ENCODE measurements at places on chromosomes 13 and 19.

DNA sequence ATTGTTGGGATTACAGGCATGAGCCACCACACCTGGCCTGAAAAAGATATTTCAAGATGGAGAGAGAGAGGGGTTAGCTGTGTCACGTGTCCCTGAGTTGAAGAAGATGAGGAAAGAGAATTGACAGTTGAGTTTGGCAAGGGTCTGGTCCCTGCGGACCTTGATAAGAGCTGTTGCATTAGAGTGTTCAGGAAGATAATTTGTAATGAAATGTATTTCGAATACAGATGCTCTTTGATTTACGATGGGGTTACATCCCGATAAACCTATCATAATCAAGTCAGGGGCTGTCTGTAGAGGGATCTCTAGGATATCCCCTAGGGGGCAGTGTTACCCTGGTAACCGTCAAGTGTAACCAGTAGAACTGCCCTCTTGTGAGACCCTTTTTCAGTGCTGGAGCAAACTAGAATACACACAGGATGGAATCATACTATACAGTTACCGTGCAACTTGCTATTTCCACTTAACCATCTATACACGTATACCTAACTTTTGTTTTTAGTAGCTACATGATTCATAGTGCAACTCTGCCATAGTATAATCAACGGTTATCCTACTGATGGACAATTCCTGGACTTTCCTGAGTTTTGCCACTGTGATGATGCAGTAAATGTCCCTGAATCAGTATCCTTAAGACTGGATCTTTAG, 1.5 kb upstream of the ELOF1 start:
- no peak for DNase-seq

DNA sequence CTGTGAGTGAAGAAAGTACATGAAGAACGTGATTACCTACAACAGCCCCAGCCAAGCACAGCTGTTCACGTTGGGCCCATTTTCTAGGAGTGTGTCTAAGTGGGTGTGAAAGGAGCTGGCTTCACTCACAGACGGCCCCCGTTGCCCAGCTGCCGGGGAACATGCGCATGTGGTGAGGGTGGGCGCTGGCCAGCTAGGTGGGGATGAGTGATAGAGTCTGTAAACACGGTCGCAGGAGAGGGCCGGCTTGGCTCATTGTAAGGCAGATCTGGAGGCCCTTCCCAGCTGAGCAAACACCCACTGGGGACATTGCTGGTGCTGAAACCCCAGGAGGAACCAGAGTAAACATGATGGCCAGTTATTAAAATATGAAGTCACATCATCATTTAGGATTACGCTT, 160.5 kb downstream of the TEX29 start:
- DNase-seq = no peak

GRCh38 chr19:33300009-33300893, 2.1 kb downstream of the CEBPA start:
- DNase-seq = no peak

DNA sequence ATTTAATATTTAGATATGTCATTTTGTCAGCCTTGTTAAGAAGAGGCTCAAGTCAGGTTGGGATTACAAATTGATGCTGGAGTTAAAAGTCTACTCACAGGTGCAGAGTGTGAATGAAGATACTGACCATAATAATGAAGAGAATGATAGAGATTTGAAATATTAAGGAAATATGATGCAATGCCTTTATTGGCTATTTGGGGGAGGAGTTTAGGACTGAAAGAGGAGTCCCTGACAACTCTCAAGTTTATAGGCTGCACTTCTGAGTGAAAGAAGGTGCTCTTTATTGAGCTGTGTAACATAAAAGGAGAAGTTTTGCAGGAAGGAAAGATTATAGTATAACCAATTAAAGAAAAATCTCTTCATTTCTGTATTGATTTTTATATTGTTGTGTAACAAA, 827.7 kb upstream of the PCDH9 start:
- no peak for DNase-seq

GRCh38 chr13:50843257-50844083, at the start of gene DLEU7:
Gene DLEU7 (minus strand): TSS chr13:50843692. CDS start chr13:50843646, 46 bp downstream.
- DNase-seq = no peak

DNA sequence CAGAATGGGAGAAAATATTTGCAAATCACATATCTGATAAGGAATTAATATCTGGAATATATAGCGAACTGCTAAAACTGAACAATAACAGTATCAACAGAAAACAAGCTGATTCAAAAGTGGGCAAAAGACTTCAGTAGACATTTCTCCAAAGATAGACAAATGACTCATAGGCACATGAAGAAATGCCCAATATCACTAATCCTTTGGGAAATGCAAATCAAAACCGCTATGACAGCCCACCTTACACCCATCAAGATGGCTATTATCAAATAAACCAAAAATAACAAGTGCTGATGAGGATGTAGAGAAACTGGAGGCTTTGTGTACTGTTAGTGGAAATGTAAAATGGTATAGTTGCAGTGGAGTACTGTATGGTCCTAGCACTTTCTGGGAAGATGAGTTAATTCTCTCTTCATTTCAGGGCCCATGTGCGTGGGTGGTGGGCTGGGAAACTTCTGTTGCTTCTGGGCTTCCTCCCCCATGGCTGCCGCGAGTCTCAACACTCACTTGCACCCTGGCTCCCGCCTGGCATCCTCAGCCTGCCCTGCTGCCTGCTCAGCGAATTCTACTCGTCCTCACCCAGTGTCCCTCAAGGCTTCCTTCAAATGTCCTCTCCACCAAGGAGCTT, 12.4 kb upstream of the GJA3 start:
- no peak for DNase-seq

- no peak for DNase-seq
Measured at GRCh38 chr19:30851646-30852045, 479.5 kb downstream of the ZNF536 start.

DNA sequence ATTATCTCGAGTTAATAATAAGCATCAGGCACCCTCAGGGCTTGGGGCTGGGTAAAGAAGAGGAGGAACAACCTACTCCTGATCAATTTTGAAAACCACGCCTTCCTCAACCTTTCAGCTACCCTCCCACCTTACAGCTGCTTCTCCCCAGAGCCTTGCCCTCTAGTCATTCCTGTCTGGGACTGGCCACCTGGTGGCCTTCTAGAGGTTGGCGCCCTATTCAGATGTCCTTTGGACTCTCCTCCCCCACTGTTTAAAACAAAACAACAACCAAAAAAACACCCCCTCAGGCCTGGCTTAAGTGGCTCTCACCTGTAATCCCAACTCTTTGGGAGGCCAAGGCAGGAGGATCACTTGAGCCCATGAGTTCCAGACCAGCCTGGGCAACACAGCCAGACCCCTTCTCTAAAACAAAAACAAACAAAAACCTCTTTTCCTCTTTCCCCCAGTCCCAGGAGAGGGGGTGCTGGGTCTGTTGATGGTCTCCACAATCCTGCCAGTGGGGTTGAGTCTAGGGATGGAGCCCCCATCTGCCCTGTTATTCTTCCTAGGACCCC, 62.3 kb downstream of the CCDC70 start:
- DNase-seq = no peak

- no peak for DNase-seq
Measured at GRCh38 chr19:39749981-39750380, 12.2 kb upstream of the CLC start.

- DNase-seq = no peak
Measured at GRCh38 chr19:38047641-38048040, 140.6 kb downstream of the SIPA1L3 start.

- no peak for DNase-seq
Measured at GRCh38 chr13:46903748-46904147, 6.9 kb upstream of the HTR2A start.

GRCh38 chr13:58151452-58151851, 519.9 kb downstream of the PCDH17 start:
- no peak for DNase-seq

GRCh38 chr13:110637747-110638146, 22.4 kb downstream of the NAXD start:
- DNase-seq = no peak

GRCh38 chr13:102648046-102648445, 46.8 kb downstream of the METTL21C start:
- no peak for DNase-seq

DNA sequence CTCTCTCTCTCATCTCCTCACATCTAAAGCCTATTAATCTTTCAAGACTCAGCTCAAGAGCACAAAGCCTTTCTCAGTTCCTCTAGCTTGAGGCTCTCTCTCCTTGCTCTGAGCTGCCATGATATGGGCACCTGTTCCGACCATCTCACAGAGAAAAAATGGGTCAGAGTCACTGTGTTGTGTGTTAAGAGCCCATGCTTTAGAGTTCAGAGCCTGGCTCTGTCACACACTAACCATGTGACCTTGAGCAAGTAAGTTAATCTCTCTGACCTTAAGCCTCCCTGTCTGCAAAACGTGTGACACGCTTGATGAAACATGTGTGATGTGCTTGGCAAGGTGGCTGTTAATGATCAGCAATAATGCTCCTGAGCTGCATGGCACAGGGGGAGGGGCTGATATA, 245.2 kb downstream of the DLEU7 start:
- DNase-seq = no peak

- DNase-seq = no peak
Measured at GRCh38 chr13:76035711-76036110, 399.6 kb downstream of the LMO7 start.

DNA sequence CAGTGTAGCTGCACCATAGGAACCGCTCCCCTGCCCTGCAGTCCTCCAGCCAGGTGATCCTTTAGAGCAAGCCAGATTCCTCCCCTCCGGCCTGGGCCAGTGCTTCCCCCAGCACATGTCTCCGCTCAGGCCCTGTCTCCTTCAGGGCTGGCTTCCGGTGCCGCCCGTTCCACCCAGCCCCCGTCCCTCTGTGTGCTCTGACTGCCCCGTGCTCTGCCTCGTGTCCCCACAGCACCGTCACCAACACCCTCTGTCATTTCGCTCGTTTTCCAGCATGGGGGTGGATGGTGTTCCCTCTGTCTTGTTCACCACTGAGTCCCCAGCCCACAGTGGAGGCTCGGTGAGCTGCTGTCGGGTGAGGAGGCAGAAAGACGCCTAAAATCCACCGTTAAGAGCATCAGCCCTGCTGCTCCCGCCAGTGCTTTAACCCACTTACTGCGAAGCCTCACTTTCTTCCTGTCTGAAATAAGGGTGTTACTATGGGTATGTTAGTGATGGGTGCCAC, 54.5 kb downstream of the TSSK6 start:
- DNase-seq = no peak

GRCh38 chr19:16394681-16395375, 70.2 kb downstream of the KLF2 start:
- DNase-seq = no peak

GRCh38 chr13:79290595-79291244, 115.3 kb downstream of the RBM26 start:
- no peak for DNase-seq

GRCh38 chr13:55517312-55517711, 1623.4 kb upstream of the PRR20A start:
- no peak for DNase-seq

GRCh38 chr19:23817519-23817918, 58.8 kb upstream of the ZNF681 start:
- DNase-seq = no peak

DNA sequence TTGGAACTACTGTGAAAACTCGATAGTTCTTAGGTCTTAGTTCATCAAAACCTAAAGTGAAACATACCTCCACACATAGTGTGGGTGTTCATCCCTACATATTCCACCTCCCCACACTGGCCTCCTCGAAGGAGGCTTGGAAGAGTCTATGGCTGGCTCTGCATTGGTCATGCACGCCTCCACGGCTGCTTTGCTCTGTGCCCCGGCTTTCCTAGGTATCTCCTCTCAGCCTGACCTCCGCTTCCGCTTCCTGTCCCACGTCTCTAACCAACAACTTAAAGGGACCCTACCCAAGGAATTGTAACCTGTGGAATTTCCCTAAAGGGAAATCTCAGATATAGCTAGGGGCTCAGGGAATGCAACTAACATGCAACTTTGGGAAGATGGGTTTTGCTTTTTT, 79.7 kb upstream of the MBNL2 start:
- no peak for DNase-seq

DNA sequence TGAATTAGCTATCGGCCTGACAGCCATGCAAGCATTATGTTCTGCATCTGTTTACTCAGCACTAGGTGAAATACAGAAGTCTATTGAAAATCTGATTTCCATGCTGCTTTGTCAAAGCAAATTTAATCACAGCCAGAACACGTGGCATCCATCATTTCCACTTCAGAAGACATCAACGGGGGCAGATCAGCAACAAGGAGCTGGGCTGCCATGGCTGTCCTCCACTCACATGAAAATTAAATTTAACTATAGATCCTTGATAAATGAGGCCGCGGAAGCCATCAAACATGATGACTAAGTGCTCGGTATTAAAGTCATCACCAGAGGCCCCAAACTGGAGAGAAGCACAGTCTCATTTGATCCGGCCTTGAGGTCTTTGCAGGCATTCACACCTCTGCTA, 443.5 kb downstream of the HS6ST3 start:
- DNase-seq = no peak

DNA sequence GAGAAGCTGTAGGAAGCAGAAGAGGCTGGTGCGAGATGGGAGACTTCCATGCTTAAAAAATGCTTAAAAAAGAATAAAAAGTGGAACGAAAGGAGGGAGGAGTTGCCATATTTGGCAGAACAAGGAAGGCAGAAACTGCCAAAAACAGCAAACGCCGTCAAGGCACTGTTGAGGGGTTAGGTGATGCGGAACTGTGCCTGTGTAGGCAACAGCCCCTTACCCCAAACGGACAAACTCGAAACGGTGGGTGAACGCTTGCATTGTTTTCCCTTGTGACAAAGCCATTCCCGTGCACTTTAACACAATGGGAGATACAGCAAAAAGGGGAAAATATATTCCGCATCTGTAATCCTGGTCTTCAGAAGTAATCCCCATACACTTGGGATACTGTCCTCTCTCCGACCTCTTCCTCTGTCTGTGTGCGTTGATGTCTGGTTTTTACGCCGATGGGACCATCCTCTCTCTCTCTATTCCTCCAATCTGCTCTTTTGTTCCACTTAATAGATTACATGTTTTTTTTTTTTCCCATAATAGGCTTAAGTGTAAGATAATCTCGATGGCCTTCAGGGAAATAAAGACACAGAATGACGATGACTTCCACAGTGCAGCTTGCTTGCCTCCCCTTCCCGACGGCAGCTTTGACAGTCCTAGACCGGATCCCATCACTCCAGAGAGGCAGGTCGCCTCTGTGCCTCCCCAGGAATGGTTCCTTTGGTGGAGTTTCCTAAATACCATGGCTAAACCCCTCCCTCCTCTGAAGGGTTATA, 132.7 kb upstream of the RNF113B start:
- DNase-seq = no peak

DNA sequence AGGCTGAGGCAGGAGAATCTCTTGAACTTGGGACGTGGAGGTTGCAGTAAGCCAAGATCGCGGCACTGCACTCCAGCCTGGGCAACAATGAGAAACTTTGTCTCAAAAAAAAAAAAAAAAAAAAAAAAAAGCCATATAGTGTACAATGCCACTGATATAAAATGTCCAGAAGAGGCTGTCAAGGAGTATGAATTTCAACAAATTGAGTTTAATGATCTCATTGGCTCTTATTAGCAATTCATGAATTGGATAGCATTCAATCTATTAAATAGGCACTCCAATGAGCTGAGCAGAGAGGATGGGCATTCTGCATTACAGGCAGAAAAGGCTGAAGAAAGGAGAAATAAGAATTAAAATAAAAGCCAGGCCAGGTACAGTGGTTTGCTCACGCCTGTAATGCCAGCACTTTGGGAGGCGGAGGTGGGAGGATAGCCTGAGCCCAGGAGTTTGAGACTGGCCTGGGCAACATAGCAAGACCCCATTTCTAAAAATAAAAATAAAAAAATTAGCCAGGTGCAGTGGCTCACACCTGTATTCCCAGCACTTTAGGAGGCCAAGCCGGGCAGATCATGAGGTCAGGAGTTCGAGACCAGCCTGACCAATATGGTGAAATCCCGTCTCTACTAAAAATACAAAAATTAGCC, 757 bp upstream of the LMNB2 start:
- no peak for DNase-seq

- no peak for DNase-seq
Measured at GRCh38 chr19:31139871-31140505, 209.2 kb downstream of the TSHZ3 start.

Measured in esophagus squamous epithelium (tissue), 5 donors.